ENCODE measurements at places on chromosomes 4 and X.

GRCh38 chr4:70994387-70995099, 1.1 kb downstream of the DCK start:
- no peak for DNase-seq

- no peak for DNase-seq
Measured at GRCh38 chr4:116453127-116453526, 632.2 kb downstream of the TRAM1L1 start.

GRCh38 chr4:148074462-148074861, 342.6 kb downstream of the ARHGAP10 start:
- no peak for DNase-seq

GRCh38 chr4:9970399-9971011, 50.8 kb downstream of the SLC2A9 start:
- no peak for DNase-seq

DNA sequence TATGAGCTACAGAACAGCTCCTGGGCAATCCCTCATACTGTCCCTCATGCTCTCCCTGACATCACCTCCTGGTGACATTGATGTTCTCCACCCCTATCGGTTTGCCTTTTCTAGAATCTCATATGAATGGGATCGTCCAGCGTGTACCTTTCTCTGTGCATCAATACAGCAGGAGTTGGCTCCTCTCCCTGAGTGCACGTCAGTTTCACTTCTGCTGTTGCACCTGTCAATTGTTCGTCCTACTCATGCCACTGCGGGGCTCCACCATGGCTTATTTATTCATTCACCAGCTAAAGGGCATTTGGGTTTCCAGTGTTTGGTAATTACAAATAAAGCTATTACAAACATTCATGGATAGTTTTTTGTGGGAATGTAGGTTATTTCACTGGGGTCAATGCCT, 269.1 kb upstream of the ZFP42 start:
- DNase-seq: no peak

GRCh38 chr4:118036336-118036735, 2.0 kb downstream of the NDST3 start:
- no peak for DNase-seq

DNA sequence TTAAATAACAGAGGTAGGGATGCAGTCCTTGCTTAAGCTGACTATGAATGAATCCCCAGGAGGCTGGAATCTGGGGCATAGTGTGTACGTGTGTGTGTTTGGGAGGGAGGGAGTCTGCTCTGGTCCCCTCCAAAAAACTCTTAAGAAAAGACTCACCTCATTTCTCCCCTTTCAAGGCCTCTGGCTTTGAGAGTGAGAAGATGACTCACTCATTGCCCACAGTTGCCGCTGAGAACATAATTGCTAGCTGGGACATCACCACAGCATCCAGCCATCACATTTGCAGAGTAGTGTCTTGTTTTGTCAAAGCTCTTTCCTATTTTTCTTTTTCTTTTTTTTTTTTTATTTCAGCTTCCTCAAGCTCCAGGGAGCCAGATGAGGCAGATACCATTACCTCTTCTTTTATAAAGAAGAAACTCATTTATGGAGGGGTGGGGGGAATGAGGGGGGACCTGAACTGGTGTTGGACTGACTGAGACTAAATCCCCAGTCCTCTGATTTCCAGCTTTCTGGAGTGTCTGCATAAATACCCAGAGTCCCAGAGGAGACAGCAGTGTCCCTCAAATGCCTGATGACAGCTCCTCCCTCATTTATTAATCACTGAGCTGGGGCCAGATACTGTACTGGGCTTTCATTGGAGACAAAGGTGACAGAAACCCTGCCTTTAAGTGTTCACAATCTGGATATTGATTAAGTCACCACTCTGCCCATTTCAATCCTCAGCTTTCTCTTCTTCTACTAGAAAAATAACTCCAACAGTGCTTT, 61.9 kb upstream of the LAS1L start:
- DNase-seq: no peak

DNA sequence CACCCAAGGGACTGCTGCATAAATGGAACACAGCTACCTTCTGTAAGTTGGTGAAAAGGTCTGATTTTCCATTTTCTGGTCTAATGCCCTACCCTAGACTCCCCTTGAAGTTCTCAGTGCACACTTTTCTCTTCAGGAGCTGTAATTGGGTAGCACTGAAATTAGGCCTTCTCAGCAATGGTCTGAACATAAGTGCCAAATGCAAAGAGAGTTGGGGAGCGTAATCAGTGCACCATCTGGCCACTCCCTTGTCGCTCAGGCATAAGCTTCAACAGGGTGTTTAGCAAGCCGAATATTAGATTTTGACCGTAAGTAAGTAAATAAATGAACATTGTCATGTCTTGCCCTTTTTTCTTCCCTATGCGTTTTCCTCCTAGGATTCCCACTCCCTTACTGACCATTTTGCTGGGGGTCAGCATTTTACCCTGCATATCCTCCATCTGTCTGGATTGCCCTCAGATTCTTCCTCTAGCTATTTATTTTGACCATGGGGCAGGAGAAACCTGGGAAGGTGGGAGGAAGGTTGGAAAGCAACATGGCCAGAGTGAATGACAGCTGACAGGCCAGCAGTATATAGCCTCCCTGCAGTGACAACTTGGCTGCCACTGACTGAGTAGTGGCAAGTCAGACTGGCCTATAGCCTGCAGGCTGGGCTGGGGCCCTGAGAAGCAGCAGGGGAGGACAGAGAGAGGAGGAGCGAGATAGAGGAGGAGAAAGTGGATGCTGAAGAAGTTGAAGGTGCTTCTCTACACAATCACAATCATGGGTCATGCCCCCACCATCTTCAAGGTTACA, 2.7 kb downstream of the NHSL2 start:
- no peak for DNase-seq

GRCh38 chr4:148061795-148062194, 329.9 kb downstream of the ARHGAP10 start:
- DNase-seq: no peak

DNA sequence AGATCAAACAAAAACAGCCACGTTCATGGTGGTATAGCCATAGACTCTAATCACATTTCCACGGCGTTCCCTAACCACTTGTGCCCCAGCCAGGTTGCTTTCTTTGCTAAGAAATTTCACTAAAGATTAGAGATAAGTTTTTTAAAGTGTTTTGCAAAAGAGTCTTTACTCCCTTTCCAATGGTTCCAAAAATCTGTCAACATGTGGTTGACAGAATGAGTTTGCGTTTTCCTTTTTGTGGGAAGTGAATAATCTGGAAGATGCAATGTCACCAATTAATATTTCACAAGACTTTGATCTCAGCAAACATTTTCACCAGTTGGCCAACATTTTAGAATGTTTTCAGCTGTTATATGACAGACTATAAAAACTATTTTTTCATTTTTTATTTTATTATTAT, 35.3 kb downstream of the CXCL1 start:
- no peak for DNase-seq
